Fibroblast of skin of left biceps (primary cell): ENCODE measurements at places on chromosomes 5 and 9.
A peak's percentile ranks its signal among the peaks of the same experiment; 100 is the strongest.

DNA sequence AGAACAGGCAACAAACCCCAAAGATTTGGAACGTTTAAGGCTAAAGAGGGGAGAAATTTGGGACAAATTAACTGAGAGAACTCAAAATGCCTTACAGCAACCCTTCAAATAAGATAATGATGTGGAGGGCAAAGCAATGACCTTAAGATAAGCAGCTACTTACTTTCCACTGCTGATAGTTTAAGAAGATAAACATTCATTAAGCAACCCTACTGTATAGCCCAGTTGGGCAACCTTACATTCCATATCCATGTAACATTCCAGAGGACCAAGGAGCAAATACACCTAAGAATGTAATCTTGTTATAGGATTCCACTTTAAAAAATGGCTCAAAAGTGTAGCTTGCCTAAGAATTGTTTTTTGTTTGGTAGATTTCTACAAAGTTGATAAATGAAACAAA is 14.8 kb downstream of the ETF1 start:
- no peak for DNase-seq

- no peak for DNase-seq
Observed at GRCh38 chr5:72478684-72479083, 28.5 kb downstream of the ZNF366 start.

- no peak for DNase-seq
Observed at GRCh38 chr5:37836592-37837413, 3.0 kb downstream of the GDNF start.

- DNase-seq = no peak
Observed at GRCh38 chr9:136845465-136846260, 3.4 kb downstream of the AJM1 start.

- peak; percentile 15 for DNase-seq
Observed at GRCh38 chr5:102971676-102972293, 148.2 kb downstream of the GIN1 start.

DNA sequence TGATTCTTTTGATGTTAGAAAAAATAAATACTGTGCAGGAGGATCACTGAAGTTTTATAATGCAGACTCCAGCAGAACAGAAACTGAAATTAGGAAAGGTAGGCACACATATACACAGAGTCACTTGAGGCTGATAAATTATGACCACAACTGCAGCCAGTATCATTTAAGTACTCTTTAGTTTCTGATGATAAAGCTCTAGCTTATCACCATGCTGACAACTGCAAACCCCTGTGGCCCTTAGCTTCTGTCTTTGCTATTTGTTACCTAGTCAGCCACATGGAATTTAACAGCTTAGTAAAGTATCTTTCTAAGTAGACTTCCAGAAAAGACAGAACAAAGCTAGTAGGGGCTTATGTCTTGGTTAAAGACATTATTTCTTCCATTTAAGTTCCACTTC is 734.8 kb upstream of the CDH6 start:
- no peak for DNase-seq

DNA sequence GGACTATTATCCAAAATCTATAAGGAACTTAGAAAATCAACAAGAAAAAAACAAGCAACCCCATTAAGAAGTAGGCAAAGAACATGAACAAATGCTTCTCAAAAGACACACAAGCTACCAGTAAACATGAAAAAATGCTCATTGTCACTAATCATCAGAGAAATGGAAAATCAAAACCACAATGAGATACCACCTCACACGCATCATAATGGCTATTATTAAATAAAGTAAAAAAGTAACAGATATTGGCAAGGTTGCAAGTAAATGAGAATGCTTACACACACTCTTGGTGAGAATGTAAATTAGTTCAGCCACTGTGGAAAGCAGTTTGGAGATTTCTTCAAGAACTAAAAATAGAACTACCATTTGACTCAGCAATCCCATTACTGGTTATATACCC is 167.0 kb upstream of the DMRTA1 start:
- DNase-seq = no peak

DNA sequence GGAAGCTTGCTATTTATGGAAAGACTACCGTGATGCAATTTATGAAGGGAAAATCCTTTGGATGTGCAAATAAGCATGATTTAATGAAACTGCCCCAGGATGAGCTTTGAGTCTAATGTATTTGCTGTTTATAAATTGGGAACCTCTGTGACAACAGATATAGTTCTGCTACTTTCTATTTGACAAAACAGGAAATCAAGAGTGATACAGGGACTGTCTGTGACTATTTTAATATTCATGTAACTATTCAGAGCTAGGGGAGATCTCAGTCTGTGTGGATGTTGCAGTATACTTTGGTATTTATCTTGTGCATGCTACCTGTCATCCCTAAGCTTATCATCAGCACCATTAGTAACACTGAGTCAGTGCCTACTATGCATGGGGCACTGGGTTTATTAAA is 132.1 kb downstream of the PDZD2 start:
- no peak for DNase-seq

- DNase-seq = no peak
Observed at GRCh38 chr5:176391999-176392398, 3.4 kb downstream of the HIGD2A start.

GRCh38 chr5:473551-474192 is 30.7 kb downstream of the EXOC3 start:
- no peak for DNase-seq

GRCh38 chr5:65191554-65192135 is 290.1 kb downstream of the ADAMTS6 start:
- DNase-seq = no peak

- DNase-seq = no peak
Observed at GRCh38 chr9:133708246-133709014, 29.7 kb downstream of the SARDH start.

DNA sequence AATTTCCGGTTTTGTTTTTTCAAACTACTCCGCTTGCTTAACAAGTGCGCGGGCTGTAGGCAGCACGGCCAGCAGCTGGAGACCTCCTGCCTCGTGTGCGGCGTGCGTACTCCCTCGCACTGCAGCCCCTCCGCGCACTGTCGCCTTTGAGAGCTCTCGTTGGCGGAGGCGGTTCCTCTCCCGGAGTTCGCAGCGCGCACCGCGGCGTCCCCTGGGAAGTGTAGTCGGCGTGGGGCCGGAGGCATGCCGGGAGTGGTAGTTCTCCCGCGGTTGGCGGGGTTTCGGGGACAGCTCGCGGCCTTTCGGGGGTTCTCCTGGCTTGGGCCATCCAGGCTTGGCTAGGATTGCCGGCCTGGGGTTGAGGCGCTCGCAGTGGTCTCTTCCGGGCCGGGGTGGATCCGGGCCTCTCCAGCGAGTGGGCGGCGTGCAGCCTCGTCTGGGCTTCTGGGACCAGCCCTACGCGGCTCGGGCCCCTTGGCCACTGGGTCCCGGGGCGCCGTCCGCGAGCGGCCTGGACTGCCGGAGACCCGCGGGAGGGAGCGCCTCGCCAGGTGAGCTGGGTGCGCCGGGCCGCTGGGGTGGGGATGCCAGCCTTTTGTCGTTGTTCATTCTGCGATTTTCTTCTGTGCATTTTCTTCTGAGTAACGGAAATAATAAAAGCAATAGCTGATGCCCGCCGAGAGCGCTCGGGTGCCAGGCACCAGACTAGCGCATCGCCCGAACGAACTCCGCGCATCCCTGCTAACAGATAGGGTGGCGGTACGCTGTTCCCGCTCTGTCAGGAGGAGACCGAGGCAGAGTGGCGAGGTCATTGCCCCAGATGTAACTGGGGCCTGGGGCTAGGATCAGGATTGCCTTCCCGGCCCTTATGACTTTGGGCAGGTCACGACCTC is at the start of gene ZNF354C:
Gene ZNF354C, plus strand, starts transcription at position 258 of the 893 bp plus-strand sequence. CDS start 1,696 bp downstream, outside the sequence.
- DNase-seq = peak; percentile 80

GRCh38 chr5:32996336-32996735 is 285.2 kb downstream of the NPR3 start:
- no peak for DNase-seq

GRCh38 chr9:130940027-130940549 is 1.0 kb upstream of the FIBCD1 start:
- no peak for DNase-seq

DNA sequence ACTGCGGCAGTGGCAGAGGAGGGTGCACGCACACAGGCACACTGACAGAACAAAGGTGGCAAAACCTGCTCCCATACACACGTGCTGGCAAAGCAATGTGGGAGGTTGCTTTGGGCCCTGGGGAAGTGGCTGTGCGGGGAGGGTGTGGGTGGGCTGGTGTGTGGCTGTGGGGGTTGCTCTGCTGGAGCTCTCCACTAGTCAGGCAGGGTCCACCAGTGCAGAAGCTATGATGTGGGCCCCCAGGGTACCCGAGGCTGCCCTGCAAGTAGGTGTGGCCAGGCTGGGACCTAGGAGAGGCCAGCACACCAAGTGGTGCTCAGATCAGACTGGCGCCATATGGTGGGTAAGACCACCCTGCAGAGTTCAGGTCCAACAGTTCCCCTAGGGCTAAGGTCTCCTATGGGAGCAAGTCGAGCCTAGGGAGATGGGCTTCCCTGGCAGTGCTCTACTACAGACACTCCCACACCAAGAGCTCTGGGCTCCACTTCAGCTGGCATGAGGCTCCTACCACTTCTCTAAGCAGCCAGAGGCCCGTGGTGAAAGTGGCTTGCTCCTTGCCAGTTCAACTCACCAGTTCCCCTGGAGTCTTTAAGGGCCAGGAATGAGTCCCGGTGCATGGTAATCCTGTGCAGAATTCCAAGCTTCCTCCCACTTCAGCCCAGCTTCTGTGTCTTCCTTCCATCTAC is 46.2 kb upstream of the IFNE start:
- no peak for DNase-seq

- DNase-seq = no peak
Observed at GRCh38 chr9:91580136-91580535, 156.5 kb upstream of the NFIL3 start.

GRCh38 chr5:10248378-10249260 is 1.1 kb downstream of the ATPSCKMT start:
- no peak for DNase-seq

DNA sequence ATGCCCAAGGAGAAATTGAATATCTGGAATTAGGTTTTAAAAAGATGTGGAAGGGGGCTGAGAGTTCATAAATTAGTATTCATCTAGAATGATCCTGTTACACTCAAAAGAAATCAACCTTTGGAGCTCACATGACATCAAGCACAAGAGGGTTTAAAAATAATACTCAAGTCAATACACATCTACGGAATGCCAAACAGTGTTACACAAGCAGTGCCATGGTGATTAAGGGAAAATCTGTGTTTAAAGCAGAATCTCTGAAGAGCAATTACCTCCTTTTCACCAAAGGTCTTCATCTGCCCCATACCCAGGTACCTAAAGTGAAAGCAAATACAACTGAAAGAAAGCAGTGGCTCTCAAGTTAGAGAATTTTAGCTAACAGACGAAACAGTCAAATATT is 261.6 kb downstream of the NFIB start:
- no peak for DNase-seq

DNA sequence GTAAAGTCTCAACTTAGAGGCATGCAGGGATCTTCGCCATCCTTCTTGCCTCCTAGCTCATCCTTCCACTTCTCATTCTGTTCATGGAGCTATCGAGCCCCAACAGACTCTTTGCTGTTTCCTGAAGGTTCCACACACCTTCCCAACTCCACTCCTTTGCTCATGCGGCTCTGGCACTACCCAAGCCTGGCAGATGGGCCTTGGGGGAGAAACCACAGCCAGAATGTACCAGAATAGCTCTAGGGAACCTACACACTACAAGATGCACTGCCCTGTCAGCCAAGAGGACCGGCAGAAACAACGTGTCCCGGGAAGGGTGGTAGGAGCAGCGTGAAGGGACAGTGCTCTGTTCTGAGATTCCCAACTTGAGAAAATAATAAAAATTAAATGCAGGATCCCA is 178.9 kb downstream of the GABBR2 start:
- no peak for DNase-seq

- DNase-seq = no peak
Observed at GRCh38 chr9:119195521-119195920, 173.7 kb downstream of the BRINP1 start.

DNA sequence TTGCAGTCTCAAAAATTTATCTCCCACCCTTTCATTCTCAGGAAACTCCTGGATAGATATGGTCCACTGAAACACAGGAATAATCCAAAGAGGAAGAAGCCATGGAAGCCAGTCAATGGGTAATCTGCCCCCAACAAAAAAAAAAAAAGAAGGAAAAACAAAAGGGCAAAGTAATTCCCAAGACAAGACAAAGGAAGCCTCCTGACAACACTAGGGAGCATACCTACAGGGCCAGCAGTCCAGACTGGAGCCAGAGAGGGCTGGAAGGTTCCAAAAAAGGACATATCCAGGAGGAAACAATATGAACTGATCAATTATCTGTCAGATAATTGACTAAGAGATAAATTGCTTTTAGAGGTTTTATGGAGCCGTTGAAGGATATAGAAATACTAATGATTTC is 12.9 kb downstream of the FNIP1 start:
- no peak for DNase-seq

DNA sequence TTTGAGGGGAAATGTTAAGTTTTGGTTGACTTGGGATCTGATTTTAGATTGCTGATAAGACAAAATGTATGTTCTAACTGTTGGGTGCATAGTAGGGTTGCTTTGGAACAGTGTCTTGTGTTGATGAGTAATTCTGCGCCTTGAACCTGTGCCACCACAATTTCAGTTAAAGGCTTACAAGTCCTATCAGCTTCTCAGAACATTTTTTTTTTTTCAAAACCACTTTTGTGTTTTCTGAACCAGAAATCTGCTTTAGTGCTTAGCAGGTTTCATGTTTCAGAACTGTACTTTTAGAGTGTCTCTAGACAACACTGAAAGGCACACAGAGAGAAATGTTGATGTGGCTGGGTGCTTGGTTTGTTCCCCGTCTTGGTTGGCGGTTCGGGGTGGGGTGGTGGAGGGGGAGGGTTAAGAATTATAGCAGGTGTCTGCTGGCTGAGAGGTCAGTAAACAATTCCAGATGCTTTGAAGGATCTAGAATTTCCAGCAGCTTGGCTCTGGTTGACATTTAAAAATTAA is 84.6 kb downstream of the ANKRD55 start:
- no peak for DNase-seq

- no peak for DNase-seq
Observed at GRCh38 chr9:134795446-134795845, 85.2 kb upstream of the FCN2 start.

- no peak for DNase-seq
Observed at GRCh38 chr9:78575771-78576170, 278.8 kb downstream of the PSAT1 start.

- no peak for DNase-seq
Observed at GRCh38 chr9:76423216-76424177, 29.3 kb upstream of the RFK start.

DNA sequence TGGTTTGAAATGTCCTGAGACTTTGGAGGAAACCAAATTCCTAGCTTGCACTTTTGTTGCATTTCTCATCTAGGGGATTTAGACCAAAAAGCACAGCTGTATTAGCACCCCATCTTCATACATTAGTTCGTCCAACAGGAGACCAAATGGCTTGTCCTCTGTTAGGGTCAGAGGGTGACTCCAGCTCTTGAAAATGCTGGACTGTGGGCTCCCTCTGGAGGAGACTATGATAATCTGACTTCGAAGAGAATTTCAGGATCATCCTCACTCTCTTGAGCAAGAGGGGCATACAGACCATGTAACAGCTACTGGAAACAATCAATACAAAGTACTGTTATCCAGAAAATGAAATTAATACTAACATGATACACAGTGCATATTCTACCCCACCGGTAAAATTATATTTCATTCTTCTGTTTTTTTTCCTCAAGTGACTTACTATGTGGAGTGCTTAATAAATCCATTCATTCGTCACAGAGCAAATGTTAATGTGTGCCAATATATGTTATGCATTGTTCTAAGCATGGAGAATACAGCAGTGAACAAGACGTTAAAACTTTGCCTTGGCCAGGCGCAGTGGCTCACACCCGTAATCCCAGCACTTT is 63.7 kb upstream of the PPP2CA start:
- DNase-seq = peak; percentile 10

GRCh38 chr9:4929917-4930316 is 55.2 kb upstream of the JAK2 start:
- no peak for DNase-seq

- peak; percentile 67 for DNase-seq
Observed at GRCh38 chr5:39100851-39101396, 26.7 kb upstream of the RICTOR start.
